ENCODE measurements at places on chromosomes 11 and 22.

DNA sequence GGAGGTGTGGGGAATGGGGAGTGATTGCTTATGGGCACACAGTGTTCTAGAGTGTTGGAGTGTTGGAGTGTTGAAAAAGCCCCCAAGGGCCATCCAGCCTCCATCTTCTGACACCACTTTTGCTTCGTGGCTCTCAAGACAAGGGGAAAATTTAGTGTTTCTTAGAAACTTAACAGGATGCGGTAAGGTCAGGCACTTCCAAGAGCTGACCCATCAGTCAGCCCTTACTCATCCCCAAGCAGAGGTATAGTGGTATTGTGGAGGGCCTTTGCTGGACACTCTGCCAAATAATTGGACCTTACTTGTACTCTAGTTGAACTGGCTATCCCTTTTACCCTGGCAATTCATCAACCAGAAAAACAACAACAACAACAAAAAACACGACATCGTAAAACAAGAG is 14.8 kb upstream of the ALDH3B2 start:
- no peak for DNase-seq

GRCh38 chr11:1291295-1292017 is 18.0 kb downstream of the TOLLIP start:
- DNase-seq = peak; percentile 13

DNA sequence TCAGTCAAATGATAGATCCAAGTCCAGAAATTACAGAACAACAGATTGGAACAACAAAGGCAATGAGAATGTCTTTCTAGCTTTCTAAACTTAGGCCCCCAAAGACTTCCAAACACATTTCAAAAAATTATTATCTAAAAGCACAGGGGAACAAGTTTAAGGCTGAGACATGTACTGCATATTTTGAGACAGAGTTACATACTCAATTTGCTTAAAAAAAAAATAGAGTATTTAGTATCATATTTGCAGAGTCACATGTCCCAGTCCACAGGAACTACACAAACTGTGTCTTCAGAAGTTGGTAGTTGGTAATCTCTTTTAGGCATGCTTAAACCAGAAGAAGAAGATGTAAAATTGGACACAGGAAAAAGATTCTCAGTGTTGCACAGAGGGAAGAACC is 127.2 kb downstream of the MAML2 start:
- no peak for DNase-seq

DNA sequence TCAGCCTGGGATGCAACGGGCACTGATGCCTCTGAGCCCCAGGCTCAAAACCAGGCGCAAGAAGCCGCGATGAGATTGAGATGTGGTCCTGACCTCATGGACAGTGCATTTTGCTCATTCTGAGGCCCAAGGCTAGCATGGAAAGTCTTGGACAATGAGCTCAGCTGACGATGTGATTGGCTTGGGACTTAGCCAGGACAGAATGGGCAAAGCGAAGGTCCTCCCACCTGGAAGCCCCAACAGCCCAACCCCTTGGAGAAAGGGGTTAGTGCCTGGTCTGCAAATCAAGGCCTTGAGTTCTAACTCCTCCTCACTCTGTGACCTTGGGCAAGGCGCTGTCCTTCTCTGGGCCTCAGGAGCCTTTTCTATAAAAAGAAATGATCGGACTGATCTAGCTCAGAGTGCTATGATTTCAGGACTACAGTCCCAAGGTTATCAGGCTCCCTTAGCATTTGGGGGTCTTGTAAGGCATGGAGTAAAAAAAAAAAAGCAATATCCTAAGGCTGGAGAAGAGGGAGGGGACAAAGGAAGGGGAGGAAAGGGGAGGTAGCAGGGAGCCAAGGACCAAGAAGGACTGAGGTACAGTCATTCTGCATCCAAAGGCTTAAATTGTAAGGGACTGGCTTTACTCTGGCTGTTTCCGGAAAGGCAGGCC is 2.7 kb downstream of the SLC43A3 start:
- no peak for DNase-seq

GRCh38 chr11:59617876-59618275 is 2.3 kb upstream of the OSBP start:
- no peak for DNase-seq

GRCh38 chr11:21053466-21053865 is 384.1 kb downstream of the NELL1 start:
- DNase-seq = no peak

DNA sequence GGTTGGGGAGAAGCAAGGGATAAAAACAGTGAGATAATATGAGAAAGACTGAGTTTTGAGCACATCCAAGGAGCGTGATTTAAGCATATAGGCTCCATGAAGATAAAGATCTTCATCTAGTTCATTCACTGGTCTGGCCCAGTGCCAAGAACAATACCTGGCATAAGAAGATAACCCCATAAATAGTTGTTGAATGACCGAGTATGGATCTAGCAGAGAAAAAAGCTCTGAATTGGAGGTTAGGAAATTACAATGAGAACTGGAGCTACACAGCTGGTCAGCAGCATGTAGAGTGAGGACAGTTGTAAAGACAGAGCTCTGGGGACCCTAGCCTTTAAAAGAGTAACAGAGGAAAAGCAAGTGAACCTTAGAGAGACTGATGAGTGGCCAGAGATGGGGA is 33.0 kb upstream of the PAK1 start:
- no peak for DNase-seq

- no peak for DNase-seq
Measured at GRCh38 chr22:39908136-39908535, 7.3 kb downstream of the GRAP2 start.

GRCh38 chr11:123173040-123173855 is 21.8 kb downstream of the CLMP start:
- DNase-seq = peak; percentile 43

GRCh38 chr22:50418624-50419023 is 56.2 kb downstream of the SBF1 start:
- no peak for DNase-seq

GRCh38 chr22:19058713-19059451 is 63.3 kb downstream of the DGCR2 start:
- no peak for DNase-seq

DNA sequence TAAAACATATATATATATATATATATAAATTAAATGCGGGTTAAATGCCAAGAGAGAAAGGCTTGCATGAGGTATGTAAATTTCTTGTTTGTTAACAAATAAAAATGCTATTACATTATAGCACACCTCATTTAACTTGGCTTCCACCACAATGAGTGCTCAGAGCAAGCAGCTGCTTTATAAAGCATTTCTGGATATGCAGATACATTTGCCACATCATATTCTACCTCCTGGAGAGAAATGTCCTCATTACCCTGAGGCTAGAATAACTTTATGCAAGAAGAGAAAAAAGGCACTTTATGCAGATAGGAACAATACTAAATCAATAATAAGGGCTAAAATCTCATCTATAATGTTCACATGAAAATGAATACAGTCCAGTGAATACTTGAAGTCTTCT is 181.7 kb upstream of the CCDC90B start:
- no peak for DNase-seq

DNA sequence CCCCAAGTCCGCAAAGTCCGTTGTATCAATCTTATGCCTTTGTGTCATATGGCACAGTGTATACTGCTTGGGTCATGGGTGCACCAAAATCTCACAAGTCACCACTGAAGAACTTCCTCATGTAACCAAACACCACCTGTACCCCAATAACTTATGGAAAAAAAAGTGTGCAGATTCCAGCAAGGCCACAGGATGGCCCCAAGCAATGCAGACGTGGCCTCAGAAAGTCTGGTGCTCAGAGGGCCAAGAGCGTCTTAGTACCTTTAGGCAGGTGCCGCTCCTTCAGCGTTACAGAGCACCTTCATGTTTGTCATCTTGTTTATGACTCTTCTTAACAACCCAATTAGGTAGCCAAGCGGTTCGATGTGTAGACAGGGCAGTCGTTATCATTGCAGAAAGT is 65.3 kb downstream of the PRDM11 start:
- no peak for DNase-seq

DNA sequence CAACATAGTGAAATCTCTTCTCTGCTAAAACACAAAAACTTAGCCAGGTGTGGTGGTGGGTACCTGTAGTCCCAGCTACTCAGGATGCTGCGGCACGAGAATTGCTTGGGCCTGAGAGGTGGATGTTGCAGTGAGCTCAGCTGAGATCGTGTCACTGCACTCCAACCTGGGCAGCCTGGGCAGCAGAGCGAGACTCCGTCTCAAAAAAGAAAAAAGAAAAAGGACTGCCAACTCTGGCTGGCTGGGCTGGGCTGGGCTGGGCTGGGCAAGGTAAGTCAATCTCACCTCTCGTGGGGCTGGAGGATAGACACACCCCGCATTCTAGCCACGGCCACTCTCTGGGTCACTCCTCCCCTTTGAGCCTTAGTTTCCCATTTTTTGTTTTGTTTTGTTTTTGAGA is 26.9 kb downstream of the TEF start:
- no peak for DNase-seq

DNA sequence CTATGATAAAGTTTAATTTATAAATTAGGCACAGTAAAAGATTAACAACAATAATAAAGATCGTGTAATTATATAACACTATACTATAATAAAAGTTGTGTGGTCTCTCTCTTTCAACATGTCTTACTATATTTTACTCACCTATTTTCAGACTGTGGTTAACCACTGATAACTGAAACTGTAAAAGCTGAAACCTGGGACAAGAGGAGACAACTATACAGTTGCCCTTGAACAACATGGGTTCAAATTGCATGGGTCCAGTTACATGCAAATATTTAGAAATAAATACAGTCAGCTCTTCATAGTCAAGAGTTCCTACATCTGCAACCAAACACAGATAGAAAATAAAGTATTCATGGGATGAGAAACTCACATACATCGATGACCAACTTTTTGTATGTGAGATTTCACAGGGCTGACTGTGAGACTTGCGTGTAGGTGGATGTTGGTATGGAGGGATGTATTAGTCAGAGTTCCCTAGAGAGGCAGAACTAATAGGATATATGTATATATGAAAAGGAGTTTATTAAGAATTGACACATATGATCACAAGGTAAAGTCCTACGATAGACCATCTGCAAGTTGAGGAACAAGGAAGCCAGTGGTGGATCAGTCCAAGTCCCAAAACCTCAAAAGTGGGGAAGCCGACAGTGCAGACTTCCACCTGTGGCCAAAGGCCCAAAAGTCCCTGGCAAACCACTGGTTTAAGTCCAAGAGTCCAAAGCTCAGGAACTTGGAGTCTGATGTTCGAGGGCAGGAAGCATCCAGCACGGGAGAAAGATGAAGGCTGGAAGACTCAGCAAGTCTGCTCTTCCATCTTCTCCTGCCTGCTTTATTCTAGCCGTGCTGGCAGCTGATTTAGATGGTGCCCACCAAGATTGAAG is 359.5 kb downstream of the INSC start:
- DNase-seq = no peak

DNA sequence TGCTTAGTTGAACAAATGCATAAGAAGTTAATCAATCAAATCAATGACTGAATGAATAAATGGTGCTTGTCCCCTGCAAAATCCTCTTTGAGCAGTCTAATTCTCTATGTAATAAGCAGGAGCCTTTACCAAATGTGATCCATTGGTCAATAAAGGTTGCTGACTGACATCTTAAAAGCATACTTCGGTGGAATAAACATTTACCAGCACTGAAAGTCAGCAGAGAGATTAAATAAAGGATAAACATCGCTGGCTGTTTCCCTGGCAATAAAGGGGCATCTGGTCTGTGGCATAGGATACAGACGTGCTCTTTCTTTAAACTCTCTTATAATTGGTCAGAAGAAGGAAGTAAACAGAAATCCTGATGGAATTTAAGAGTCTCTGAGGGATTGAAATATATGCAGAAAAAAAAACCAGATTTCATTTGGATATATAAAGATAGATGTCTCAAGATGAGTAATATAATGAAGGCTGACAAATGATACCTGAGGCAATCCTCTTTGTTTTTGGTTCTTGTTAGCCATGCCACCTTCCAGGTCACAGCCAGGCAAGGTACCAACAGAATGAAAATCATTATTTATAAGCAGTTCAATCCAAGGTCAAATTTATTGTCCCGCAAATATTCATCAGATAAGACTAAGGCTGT is 578.4 kb upstream of the CCDC90B start:
- DNase-seq = no peak

- no peak for DNase-seq
Measured at GRCh38 chr11:100473390-100473740, 213.7 kb upstream of the ARHGAP42 start.

DNA sequence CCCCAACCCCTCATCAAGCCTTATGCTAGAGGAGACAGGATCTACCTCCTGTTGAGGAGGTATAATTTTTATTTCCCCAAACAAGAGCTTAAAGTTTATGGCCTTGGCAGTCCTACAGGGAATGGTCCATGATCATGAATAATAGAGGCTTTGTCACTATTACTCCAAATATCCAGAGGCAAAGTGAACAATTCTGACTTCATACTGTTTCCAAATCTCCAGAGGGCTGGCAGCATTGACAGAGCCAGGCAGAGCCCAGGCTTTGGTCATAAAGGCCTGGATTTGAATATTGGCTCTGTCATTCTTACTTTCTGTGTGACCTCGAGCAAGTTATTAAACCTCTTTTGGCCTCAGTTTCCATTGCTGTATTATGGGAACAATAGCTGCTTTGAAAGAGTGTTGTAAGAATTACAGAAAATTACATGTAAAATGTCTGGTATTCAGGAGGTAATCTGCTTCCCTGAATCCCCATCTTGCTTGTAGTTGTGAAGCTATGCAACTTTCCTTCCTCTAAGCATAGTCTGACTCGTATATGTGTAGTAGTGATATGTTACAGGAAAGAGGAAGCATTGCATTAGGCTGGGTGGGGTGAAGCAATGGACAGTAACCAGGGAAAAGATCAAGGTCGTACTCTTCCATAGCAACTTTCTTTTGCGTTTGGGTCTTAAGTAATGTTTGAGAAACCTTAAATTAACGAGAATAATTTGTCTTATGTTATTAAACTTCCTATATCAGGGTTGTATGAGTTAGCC is 88.8 kb downstream of the CD44 start:
- DNase-seq = no peak

GRCh38 chr11:33296695-33297094 is 39.5 kb downstream of the HIPK3 start:
- DNase-seq = no peak

DNA sequence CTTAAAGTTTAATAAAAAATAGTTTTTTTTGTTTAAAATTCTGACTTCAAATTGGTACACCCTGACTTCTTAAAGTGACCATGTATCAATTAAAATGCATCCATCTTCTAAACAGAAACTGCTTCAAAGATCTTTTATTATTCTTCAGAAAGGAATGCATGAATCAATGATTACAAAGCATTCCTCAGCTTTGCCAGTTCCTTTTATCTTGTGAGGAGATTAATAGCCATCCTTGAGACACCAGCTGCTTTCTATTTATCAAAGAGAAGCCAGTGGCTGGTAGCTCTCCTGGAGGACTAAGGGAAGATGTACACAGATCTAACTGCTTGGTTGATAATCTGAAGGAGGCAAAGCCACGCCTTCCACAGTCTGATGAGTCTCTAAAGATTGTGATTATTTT is 2222.5 kb downstream of the LRRC4C start:
- no peak for DNase-seq

DNA sequence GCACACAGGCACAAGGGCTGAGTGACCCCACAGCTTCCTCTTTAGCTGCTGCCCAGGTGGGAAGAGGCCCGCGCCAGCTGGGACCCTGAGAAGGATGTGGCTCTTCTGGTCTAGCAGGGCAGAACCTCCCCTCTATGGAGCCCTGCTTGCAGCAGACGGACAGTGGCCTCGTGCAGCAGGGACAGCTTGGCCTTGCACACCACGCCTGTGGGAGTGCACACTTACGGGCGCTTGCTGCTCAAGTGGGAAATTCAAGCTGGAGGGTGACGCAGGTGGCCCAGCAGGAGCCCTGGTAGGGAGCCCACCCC is 971.4 kb downstream of the BRD1 start:
- no peak for DNase-seq

Measured in femur (tissue), 1 donor.